ENCODE measurements at places on chromosomes 4 and X. TPM values are rescaled to one million over a fixed set of nuclear protein-coding genes. Genes with fewer than 3 reads are reported as not detected.

Gene SPANXN4
- not detected for total RNA-seq

Gene ZAR1
- total RNA-seq: not detected

Gene HDX
- total RNA-seq: 0.73 TPM

Gene RS1
- total RNA-seq: not detected

Gene IQCM
- total RNA-seq: not detected

Gene RBM46
- 0.15 TPM for total RNA-seq

Gene MXRA5
- 0.91 TPM for total RNA-seq

Gene IL13RA2
- total RNA-seq: 0.88 TPM

Gene TLR1
- 4.2 TPM for total RNA-seq

Gene TRPC5OS
- total RNA-seq: not detected

Gene P2RY8
- total RNA-seq: 0.48 TPM

Gene ADH1C
- 522 TPM for total RNA-seq

Gene DMD
- 32.2 TPM for total RNA-seq

Gene UGT2B11
- 0.25 TPM for total RNA-seq

Gene IRS4
- not detected for total RNA-seq

Gene CACNA1F
- not detected for total RNA-seq

Gene TMPRSS11D
- not detected for total RNA-seq

Gene SMR3A
- total RNA-seq: not detected

Gene STATH
- total RNA-seq: not detected
